ENCODE measurements at places on chromosomes 2 and 18. TPM values are rescaled to one million over a fixed set of nuclear protein-coding genes. Genes with fewer than 3 reads are reported as not detected.

- H3K4me3 ChIP-seq = no peak overlapping the region
- H3K27me3 ChIP-seq = no peaks in the 10 kb centered on the region
- H3K4me1 ChIP-seq = no peaks in the 10 kb centered on the region
- H3K36me3 ChIP-seq = peaks cover 35% of the 10 kb centered on the region
- no peak overlapping the region for H3K27ac ChIP-seq
- DNase-seq = no peak
These were observed 6.2 kb downstream of the KRTCAP3 start for GRCh38 chr2:27448381-27448780.

DNA sequence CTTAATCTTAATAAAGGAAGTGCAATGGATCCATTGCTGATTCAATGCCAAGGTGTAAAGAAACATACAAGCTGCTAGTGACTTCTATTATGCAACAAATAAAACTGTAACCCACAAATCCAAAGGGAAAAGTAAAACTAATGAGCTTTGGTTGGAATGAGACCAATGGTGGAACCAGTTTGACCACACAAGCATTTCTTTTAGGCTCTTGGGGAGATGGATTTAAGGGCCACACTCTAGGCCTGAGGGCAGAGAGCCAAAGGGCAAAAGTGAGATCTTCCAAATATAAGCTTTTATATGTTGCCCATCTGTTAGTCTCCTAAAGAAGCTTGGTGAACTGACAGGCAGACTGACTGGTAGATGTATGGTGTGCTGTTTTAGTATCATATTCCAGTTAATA is 41.5 kb upstream of the MMADHC start:
- H3K27ac ChIP-seq = no peak overlapping the region
- no peak overlapping the region for H3K4me3 ChIP-seq
- H3K4me1 ChIP-seq = no peaks in the 10 kb centered on the region
- H3K36me3 ChIP-seq = no peaks in the 10 kb centered on the region

DNA sequence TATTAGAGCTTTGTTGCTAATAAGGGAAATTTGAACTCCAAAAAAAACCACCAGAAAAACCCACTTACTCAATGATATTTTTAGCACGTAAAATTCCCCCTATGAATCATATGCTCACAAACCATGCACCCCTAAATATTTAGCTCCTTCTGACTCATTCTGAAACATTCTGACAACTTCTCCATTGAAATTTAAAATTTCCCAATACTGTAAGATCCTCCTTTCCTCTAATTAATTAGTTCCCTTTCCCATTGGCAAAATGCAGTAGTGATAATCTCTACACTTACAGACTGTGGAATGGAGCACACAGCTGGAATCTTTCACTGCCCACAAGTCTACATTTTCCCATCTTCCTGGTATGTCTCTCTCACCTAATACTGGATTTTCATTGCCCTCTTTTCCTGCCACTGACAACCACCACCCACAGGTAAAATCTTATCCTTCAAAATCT is 215.8 kb upstream of the ACVR2A start:
- H3K4me3 ChIP-seq = no peak overlapping the region
- no peak for DNase-seq
- H3K4me1 ChIP-seq = no peaks in the 10 kb centered on the region

DNA sequence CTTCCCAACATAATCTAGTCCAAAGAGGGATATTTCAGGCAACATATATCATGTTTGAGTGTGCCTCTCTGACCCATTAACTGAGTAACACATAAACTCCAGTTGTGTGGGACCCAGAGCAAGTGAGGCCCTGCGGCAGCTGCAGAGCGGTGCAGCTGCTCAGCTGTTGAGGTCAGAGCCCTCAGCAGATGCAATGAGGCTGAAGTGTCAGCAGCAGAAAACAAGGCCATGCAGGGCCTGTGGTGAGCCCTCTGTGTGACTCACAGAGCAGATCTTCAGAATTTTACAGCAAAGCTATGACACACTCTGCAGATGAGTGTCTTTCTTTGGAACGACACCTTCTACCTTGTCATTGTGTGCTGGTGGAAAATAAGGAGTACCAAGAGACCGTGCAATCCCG is 168.5 kb downstream of the CBLN2 start:
- no peak overlapping the region for H3K27ac ChIP-seq
- no peak overlapping the region for H3K4me3 ChIP-seq
- H3K36me3 ChIP-seq = no peaks in the 10 kb centered on the region
- H3K4me1 ChIP-seq = no peaks in the 10 kb centered on the region

GRCh38 chr2:230715201-230715600 is 2.6 kb downstream of the CAB39 start:
- peaks cover 17% of the 10 kb centered on the region for H3K4me1 ChIP-seq
- DNase-seq = no peak
- H3K36me3 ChIP-seq = peaks cover 2% of the 10 kb centered on the region
- no peak overlapping the region for H3K27ac ChIP-seq

DNA sequence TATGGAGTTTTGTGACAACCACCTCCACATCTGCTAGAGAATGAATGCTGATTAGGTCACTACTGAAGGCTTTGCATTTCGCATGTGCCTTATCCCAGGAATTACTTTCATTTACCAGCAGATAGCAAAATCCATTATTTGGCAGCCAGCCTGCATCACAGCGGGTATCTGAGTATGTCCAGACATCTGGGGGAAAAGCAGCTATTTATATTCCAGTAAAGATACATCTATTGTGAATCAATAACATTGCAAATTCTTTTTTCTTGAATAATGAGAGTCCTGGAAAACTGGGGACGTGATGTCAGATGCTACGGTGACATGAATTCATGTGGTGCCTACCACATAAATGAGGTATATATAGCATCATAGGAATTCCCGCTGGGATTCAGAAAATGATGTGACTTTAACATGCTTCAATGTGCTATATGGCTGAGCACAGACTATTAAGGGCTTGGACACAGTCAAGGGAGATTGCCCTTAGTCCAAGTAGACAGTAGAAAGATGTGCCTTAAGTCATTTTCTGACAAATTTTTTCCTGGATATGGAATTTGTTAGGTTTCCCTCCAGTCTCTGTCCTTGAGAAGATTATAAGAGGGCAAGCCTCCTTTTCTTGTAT is 84.2 kb upstream of the CD302 start:
- H3K4me3 ChIP-seq = no peak overlapping the region
- H3K27me3 ChIP-seq = no peaks in the 10 kb centered on the region
- H3K4me1 ChIP-seq = no peaks in the 10 kb centered on the region
- no peak for DNase-seq

DNA sequence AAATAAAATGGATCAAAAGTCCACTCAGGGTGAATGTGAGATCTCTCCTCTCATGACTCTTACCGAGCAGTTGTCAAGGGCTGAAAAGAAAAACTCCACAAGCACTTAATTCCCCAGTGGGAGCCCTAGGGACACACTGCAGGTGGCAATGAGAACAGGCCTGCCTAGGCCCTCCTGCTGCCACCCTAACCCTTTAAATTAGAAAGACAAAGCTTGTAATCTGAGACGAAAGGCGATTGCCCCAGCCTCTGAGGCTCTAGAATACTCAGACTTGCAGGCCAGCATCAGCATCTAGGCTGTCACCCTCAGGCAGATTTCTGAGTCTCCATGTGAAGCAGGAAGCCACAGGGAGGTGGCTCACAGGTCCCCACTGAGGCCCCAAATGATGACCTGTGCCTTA is 457.0 kb upstream of the MYT1L start:
- H3K27ac ChIP-seq = no peak overlapping the region
- no peaks in the 10 kb centered on the region for H3K36me3 ChIP-seq
- H3K4me1 ChIP-seq = no peaks in the 10 kb centered on the region

DNA sequence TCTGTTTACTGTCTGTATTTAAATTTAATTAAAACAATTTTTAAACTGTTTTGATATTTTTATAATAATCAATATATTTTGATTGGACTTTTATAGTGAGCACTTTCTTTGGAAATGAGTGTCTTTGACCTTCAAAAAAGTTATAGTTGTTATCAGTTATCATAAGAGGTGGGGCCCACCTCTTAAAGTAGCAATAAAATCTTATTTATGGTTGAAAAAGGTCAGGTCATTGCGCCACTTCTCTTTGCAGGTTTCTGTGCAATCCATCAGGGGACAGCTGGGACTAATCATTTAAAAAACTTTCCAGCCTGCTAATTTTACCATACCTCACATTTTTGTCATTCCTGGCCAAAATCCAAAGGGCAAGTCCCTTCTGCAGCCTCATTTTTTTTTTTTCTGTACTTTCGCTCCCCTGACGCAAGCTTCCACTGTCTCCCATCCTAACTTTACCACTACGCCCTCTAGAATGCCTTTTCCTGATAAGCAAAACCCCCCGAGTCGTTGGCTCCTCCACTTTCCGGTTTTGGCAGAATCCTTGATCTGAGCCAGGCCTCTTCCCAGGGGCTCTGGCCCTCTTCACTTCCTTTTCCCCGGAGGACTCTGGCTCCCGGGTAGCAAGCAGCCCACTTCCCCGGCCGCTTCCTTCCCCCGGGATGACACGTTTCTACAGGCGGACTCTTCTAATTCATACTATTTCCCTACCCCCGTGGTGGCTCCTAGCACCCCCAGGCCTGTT is 1.1 kb upstream of the SEH1L start:
- peaks cover 21% of the 10 kb centered on the region for H3K4me1 ChIP-seq
- no peaks in the 10 kb centered on the region for H3K36me3 ChIP-seq
- no peaks in the 10 kb centered on the region for H3K27me3 ChIP-seq
- H3K4me3 ChIP-seq = peak overlapping the region; percentile 71
- peak overlapping the region; percentile 100 for H3K27ac ChIP-seq

DNA sequence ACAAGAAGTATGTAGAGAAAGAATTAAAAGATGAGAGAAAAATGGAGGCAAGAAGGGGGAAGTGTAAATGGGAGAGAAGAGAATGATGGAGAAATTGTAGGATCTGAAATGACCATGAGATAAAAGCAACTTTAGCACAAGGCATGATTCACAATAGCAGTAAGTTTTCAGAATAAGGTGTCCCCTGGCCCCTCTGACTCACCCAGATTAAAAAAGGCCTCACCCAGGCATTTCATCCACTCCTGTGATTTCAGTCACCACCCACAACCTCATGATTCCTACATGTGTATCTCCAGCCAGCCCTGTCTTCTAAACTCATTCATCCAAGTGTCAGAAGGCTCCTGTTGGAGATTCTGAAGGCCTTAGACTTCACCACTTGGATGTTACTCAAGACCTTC is 56.6 kb downstream of the SP100 start:
- no peak for DNase-seq
- no peaks in the 10 kb centered on the region for H3K4me1 ChIP-seq
- H3K4me3 ChIP-seq = no peak overlapping the region
- H3K36me3 ChIP-seq = peaks cover 32% of the 10 kb centered on the region
- H3K27ac ChIP-seq = no peak overlapping the region

GRCh38 chr18:39607034-39607433 is 2041.4 kb upstream of the CELF4 start:
- no peaks in the 10 kb centered on the region for H3K27me3 ChIP-seq
- H3K4me3 ChIP-seq = no peak overlapping the region
- DNase-seq = no peak

DNA sequence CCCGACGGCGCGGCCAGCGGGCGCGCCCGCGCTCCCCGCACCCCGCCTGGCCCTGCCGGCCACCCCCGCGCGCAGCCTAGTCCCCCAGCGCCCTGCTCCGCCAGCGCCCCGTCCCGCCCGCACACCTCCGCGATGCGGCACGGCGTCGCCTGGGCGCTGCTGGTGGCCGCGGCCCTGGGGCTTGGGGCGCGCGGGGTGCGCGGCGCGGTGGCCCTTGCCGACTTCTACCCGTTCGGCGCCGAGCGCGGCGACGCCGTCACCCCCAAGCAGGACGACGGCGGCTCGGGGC is 232 bp downstream of the SNED1 start:
- no peak for DNase-seq
- H3K36me3 ChIP-seq = no peaks in the 10 kb centered on the region
- peak overlapping the region; percentile 44 for H3K4me3 ChIP-seq
- H3K4me1 ChIP-seq = peaks cover 18% of the 10 kb centered on the region
- H3K27ac ChIP-seq = peak overlapping the region; percentile 54
- H3K27me3 ChIP-seq = no peaks in the 10 kb centered on the region

DNA sequence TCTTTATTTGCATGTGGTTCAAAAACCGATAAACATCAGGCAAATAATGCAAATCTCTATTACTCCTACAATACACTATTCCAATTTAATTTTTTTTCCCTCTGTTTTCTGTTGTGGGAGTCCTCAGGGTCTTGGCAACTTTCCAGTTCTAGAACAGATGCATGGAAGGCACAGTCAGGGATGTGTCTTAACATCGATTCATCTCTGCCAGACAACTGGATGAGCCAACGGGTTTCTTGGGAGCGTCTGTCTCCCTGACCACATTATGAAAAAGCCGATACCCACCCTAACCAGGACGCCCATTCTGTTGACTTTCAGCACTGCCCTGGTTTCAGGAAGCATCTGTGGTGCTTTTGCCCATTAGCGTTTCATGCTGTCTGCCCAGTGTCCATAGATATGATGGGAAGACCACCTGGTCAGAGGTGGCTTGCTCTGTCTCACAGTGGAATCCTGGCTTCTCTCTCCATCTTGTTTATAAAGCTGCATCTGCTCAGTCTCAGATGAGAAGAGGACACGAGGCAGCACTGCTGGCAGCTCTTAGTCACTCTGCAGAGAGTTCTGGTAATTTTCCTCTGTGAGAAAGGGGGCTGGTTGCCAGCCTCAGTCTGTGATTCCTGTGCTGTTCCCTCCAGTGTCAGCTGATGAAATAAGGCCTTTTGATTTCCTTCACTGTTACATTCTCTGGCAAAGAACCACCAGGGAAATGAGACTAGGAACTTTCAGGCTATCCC is 57.9 kb upstream of the KCNE4 start:
- no peaks in the 10 kb centered on the region for H3K27me3 ChIP-seq
- peak overlapping the region; percentile 56 for H3K27ac ChIP-seq
- no peaks in the 10 kb centered on the region for H3K36me3 ChIP-seq
- DNase-seq = no peak

- peak; percentile 84 for DNase-seq
- peak overlapping the region; percentile 62 for H3K4me3 ChIP-seq
- H3K4me1 ChIP-seq = peaks cover 18% of the 10 kb centered on the region
These were observed 780 bp downstream of the HTRA2 start for GRCh38 chr2:74530239-74531187.

- H3K4me1 ChIP-seq = no peaks in the 10 kb centered on the region
- no peak overlapping the region for H3K4me3 ChIP-seq
- H3K27me3 ChIP-seq = no peaks in the 10 kb centered on the region
- no peak overlapping the region for H3K27ac ChIP-seq
- H3K36me3 ChIP-seq = no peaks in the 10 kb centered on the region
These were observed 123.3 kb upstream of the TANK start for GRCh38 chr2:161036926-161037325.

- H3K27me3 ChIP-seq = no peaks in the 10 kb centered on the region
- no peak for DNase-seq
- no peak overlapping the region for H3K27ac ChIP-seq
- H3K4me1 ChIP-seq = no peaks in the 10 kb centered on the region
- no peak overlapping the region for H3K4me3 ChIP-seq
These were observed 520.1 kb upstream of the RAB6C start for GRCh38 chr2:129459200-129459876.

GALNT5 gene
- under 0.01 TPM for total RNA-seq

DSG4 gene
- under 0.01 TPM for total RNA-seq

PNKD gene
- 68.6 TPM for total RNA-seq

TMEM37 gene
- total RNA-seq = 17.6 TPM

TRIB2 gene
- total RNA-seq = 27.8 TPM

EN1 gene
- total RNA-seq = not detected

All from liver (tissue), 10 donors.